Stimulated activated CD8-positive, alpha-beta memory T cell treated with anti-CD3 and anti-CD28 coated beads, Interleukin-7, amount 100 ng/mL, for 1 hour (primary cell): ENCODE measurements at places on chromosomes 5 and 9.

DNA sequence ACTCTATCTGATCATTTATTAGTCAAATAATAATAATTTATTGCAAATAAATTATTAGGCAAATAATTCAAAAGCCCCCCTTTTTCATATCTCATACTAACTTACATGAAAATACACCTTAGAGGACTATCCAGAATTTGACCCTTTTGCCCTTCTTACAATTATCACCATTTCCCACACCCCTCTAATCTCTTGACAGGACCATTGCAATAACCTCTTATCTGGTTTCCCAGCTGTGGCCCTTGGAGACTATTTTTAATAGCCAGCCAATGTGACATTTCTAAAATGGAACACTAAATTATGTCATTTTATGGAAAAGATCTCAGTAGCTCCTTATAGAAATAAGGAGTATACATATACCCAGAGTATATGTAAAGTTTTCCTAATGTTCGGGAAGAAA, 588.4 kb upstream of the COX7C start:
- DNase-seq, result no peak

DNA sequence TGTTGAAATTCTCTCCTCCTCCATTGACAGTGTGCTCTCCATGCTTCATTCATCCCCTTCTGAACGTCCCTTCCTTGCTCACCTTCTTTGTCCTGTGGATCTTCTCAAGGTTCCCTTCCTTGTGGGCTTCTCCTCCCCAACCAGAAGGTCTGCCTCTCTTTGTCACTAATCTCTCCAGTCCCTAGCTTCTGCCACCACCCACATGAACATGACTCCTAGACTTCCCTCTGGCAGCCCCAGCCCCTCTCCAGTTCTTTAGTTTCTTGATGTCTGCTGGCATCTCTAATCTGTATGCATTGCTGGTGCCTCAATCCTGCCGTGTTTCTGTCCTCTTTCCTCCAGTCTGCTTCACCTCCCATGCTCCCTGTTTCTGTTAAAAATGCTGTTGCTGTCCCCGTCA, 79.3 kb downstream of the ARHGAP26 start:
- no peak for DNase-seq

GRCh38 chr5:17343675-17344074, 126.2 kb downstream of the BASP1 start:
- DNase-seq, result no peak

DNA sequence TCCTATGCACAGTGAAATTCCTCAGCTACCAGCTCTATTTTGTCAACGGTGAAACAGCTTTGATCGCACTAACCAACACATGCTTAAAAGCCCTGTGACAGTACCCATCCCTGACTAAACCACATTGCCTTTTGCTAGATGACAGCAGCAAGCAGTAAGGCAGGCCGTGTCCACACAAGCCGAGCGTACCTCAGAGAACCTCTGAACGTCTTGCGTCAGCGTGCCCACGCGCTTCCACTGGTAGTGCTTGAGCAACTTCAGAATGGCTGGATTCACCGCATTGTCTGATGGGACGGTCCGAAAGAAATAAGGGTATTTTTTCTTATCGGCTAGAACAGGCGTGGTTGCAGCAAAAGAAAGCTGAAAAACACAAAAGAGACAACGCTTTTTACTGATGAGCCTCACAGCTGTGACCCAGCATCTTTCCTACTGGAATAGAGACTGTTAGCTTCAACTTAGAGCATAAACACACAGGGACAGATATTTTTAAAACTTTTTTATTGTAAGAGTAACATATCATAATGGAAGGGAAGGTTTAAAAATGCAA, 167.0 kb downstream of the GABBR2 start:
- no peak for DNase-seq

- DNase-seq, result no peak
Observed at GRCh38 chr5:135262364-135262763, 136.7 kb downstream of the MACROH2A1 start.

GRCh38 chr5:21823076-21823574, 1030.0 kb downstream of the CDH12 start:
- no peak for DNase-seq

DNA sequence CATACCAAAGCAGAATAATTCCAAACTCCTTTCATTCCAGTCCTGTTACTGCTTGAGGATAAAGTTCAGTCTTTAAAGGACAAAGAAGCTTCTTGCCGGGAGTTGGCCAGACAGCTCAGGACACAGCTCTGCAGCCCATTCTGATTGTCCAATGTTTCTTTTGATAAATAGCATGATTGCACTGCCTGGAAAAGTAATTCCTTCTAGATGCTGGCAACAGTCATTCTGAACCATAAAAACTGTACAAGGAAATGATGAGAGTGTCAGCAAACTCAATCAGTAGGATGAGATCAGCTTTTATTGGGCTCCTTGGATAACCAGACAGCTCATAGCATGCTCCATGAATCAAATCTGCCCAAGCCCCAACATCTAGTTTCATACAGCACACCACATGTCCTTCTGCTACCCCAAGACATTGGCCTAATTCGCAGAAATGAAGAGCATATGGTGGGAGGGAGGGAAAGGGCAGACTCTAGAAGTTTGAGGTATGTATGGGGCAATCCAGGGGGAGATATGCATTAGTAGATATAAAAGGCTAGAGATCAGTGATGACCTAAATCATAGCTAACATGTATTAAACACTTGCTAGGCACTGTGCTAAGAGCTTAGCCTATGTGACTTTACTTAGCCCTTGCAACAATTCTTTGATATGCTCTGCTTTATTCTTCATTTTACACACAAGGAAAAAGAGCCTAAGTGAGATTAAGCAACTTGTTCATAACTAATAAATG, 219.9 kb upstream of the NREP start:
- no peak for DNase-seq

DNA sequence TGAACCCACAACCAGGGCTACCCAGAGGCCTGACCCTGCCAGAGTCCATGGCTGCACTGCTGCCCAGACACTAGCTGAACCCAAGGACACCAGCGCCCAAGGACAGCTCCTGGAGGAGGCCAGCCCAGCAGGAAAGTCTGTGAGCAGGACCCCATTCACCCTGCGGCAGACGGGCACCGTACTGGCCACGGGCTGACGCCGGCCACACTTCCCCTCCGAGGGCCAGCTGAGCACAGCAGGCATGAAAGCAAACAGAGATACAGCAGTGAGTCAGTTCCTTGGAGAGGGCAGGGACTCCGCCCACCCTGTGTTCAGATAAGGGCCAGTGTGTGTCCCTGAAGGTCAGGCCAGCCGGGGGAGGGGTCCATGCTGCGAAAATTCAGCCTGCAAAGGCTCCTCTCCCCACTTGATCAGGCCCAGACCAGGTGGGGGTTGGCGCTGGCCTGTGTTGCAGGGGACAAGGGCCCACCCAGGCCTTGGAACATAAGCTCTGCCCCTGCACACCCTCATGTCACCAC, 3.2 kb downstream of the RNF208 start:
- no peak for DNase-seq

GRCh38 chr5:155091063-155091648, 77.6 kb downstream of the KIF4B start:
- DNase-seq, result no peak

DNA sequence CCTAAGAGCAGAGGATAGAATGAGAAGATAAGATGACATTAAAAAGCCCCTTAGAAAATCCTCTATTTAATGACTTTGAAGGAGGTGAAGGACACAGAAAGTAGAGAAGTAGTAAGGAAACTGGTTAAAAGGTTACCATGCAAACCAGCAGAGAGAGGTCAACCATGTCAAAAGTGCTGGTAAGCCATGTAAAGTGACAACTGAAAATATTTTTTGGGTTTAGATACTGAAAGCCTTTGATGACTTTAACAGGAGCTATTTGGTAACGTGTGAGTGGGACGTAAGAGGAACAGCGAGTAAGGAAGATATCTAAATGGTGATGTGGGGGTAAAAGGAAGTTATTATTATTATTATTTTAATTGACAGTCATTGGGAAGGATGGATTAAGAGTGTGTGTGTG, 56.9 kb downstream of the MACIR start:
- no peak for DNase-seq
